ENCODE measurements at places on chromosomes 3 and 15.

DNA sequence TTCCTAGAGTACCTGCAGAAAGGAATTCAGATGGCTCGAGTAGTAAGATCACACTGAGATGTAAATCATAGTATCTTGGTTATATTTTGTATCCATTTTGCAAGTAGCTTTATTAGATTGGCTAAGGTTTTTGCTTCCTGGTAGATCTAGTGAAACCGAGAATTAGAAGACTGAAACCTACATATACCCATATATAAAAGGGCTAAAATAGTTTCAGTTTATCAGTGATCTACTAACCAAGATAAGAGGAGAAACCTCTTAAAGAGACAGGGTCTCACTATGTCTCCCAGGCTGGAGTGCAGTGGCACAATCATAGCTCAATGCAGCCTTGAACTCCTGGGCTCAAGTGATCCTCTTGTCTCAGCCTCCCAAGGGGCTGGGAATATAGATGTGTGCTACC is 135.3 kb downstream of the PCCB start:
- no peak for DNase-seq

- DNase-seq: no peak
These were observed 9.6 kb upstream of the SLCO2A1 start for GRCh38 chr3:134039161-134039862.

DNA sequence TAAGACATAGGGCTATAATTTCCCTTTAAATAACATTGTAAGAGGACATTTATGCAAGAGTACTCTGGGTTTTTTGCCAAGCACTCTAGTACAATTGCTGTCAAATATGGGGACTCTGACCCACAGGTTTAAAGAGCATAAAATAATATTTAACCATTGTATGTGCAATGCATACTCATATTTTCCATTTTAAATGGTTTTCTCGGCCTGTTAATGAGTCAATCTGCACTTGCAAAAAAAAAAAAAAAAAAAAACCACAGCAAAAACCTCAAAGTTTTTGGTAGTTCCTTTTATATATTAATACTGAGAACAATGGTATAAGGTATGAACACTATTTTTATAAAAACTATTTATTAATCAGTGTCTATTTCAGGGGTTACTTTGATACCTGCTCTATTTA is 304.0 kb upstream of the CBLB start:
- DNase-seq: no peak

- DNase-seq: no peak
These were observed 227.5 kb downstream of the DTWD1 start for GRCh38 chr15:49848282-49848724.

- DNase-seq: no peak
These were observed 476.4 kb upstream of the AGTR1 start for GRCh38 chr3:148221303-148221702.

- DNase-seq: no peak
These were observed 198.4 kb downstream of the KCNH8 start for GRCh38 chr3:19346759-19347158.

DNA sequence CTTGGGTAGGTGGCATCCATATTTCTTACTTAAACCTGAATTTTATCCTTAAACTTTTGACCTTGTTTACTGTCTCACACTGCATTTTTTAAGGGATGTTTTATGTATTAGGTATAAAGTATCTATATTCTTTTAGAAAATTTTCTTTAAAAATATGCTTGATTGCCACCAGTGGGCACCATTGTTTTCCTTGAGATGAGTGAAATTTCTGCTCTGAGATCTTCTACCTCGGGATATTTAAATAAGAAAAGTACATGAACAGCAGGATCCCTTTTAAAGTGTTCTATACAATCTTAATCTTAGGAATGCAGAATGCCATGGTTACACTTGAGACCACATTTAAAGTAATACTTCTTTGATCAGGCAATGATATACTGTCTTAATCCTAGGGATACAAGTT is 108.7 kb downstream of the SLMAP start:
- no peak for DNase-seq

GRCh38 chr3:180594631-180595558 is 7.1 kb upstream of the TTC14 start:
- no peak for DNase-seq

GRCh38 chr3:13013994-13014754 is 59.1 kb downstream of the IQSEC1 start:
- DNase-seq: no peak

- DNase-seq: no peak
These were observed 389.0 kb upstream of the THBS1 start for GRCh38 chr15:39191871-39192291.

DNA sequence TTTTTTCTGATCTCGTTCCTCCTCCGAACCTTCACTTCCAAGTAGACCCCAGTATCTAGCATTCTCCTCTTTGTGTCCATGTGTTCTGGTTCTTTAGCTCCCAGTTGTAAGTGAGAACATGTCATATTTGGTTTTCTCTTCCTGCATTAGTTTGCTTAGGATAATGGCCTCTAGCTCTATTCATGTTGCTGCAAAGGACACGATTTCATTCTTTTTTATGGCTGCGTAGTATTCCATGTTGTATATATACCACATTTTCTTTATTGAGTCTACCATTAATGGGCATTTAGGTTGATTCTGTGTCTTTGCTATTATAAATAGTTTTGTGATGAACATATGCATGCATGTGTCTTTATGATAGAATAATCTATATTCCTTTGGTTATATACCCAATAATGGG is 30.2 kb upstream of the MME start:
- DNase-seq: no peak

DNA sequence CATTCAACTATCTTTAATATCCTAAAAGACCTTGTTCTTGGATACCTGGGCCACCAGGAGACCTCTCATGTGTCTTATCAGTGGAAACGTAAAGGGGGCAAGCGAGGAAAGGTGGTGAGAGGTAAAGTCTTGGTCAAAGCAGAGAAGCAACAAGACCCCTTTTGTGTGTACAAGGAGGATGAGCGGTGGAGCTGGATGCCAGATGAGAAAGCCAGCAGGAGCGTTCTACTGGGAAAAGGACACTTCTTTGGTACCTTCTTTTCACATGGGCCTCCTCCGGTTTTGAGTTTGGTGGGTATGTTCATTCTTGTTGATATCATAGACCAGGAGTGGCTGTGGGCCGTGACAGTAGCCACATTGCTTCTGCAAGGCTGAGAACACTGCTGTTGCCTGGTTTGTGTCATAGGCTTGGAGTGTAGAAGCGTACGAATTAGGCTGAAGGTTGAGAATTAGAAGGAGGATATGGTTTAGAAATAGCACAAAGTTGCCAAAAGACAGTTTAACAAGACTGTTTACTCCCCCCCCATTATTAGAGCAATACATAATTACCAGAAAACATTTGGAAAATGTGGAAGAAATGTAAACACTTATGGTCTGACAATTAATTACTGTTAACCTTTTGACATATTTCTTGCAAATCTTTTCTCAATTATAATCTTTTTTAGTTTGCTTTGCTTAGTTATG is 46.8 kb upstream of the VILL start:
- no peak for DNase-seq

DNA sequence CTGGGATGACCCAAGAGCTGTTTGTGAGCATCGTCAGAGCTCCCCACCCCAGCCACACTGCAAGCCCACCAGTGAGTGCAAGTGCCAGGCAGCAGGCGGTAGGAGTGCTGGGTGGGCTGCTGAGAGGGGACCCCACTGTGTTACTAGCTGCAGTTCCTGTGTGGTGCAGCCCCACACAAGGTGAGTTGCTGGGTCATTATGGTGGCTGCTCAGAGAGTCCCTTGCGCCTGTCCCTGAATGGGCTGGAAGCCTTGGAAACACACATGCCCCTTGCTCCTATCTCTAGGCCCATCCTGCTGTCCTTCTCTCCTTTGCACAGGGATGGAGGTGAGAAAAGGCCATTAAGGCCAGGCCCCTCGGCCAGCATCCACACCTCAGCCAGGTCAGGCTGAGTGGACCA is 83.7 kb downstream of the SEC22A start:
- no peak for DNase-seq

DNA sequence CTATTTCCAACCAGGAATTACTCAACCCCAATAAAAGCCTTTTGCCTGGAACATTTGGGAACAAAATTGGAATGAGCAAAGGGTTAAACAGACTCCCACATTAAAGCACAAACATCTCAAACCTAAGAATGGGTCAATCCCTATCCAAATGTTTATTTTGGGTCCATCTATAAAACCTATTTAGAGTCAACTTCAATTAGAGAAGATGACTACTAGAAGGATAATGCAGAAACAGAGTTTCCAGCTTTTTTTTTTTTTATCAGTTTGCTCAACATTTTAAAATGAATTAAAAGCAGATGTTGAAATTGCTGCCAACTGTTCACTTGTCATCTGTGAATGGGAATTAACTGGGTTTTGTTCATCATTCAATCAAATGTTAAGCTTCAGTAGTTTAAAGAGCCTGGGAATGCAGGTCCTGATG is 4.1 kb upstream of the TBC1D23 start:
- DNase-seq: no peak

- DNase-seq: peak; percentile 26
These were observed 110.3 kb upstream of the KLF13 start for GRCh38 chr15:31216215-31216911.

- DNase-seq: peak; percentile 53
These were observed 23.5 kb downstream of the ZNF80 start for GRCh38 chr3:114213627-114214541.

DNA sequence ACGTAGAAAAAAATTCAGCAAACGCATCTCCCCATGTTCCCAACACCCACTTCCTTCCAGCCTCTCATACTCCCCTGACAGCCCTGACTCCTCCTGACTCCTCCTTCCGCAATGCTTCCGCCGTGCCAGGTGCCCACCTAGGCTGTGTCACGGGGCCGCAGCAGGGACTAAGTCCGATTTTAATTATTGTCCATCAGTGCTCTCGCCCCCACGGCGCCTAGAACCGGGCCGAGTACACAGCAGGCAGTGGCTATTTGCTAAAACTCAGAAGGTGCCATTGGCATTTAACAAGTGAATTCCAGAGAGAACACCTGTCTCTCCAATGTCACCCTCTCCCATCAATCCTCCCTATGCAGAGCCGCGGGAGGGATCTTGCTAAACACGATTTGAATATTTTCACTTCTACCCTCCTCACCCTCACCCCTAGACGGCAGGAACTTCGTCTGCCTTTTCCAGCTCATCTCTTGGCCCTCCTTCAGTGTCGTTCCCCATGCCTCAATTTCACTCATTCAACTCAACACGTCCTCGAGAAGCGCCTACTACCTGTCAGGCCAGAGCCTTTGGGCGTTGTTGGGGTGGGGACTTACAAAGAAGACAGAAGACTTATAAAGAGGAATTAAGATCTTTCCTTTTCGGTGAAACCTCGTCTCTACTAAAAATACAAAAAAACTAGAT is 11.5 kb upstream of the SHF start:
- DNase-seq: no peak

DNA sequence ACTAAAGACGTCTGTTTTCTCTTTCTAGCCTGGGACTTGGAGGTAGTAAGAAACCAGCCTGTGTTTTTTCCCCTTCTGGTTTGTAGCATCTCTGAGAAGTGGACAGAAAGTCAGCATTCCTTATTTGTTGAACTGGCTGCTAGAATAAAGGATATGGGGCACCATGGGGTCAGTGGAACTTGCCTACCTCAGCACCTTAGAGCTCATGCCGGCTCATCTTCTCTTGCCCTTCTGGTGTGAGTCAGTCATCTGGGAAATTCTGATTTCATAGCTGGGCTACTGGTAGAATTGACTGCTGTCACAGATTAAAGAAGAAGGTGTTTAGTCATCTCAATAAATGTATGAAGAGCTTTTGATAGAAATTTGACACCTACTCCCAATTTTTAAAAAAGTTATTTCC is 202.7 kb upstream of the TOPAZ1 start:
- DNase-seq: no peak

DNA sequence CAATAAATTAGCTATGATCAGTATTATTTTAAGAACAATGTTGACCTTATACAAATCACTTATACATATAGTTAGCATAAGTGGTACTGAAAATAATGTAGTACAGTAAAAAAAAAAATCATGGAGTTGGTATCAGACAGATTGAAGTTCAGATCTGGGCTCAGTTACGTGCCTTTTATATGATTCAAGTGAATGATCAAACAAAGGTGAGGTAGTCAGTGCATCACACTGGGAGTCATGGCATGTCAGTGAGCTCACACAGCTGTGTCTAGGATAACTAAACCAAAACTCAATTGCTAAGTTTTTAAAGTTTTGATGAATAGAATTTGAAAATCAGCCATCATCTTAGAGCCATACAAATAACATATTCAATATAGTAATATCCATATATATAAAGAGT is 11.2 kb upstream of the CCR8 start:
- no peak for DNase-seq

GRCh38 chr3:44865272-44866035 is 3.7 kb downstream of the TMEM42 start:
- DNase-seq: no peak

DNA sequence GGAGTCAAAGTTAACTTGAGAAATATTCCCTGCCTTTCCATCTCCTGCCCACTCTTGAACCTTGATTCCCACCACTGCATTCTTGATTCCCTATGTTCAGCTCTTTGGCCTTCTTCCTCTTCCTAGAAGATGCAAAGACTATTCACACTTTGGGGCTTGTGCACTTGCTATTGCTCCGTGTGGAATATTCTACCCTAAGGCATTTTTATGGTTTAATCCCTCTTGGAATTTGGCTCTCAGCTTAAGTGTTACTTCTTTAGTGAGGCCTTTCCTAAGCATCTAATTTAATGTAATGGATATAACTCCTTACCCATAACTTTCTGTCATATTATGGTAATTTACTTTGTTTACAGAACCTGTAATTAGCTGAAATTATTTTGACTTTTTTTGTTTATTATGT is 318.9 kb upstream of the COL8A1 start:
- no peak for DNase-seq

GRCh38 chr3:9754678-9755077 is 4.9 kb downstream of the OGG1 start:
- no peak for DNase-seq

DNA sequence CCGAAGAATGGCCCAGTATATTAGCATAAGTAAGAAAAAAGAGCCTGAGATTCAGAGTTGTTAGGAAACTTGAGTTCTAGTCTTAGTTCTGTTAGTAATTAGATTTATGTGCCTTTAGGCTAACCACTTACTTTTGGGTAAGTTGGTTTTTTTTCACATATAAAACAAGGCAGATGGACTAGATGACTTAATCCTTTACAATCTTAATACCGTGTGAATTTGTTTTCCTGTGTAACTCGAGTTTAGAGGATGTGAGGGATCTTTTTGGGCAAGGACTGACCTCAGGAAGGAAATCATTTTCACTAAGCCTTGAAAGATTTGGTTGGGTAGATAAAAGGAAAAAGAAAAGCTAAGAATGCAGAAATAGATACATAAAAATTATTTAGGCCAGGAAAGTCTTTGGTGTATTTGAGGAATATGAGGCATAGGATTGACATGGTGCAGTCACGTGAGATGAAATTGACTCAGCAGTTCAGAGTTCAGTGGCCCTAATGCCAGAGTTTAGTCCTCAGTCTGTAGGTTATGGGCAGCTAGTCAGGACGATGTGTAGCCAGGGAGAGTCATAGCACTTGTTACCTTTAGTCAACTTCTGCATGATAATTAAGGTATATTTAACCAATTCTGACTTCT is 34.6 kb downstream of the PAK2 start:
- no peak for DNase-seq

- DNase-seq: no peak
These were observed 37.7 kb downstream of the TM4SF4 start for GRCh38 chr3:149512073-149512782.

GRCh38 chr3:55959471-55960080 is 472.5 kb upstream of the WNT5A start:
- DNase-seq: no peak

GRCh38 chr15:57614241-57614640 is 22.5 kb downstream of the MYZAP start:
- no peak for DNase-seq

- no peak for DNase-seq
These were observed 11.0 kb downstream of the LIMD1 start for GRCh38 chr3:45605534-45605933.

Measured in stimulated activated CD8-positive, alpha-beta memory T cell treated with anti-CD3 and anti-CD28 coated beads, Interleukin-15, amount 100 ng/mL, for 4 hours (primary cell).